ENCODE measurements at places on chromosomes 1 and 21.

GRCh38 chr1:92953491-92953890 is 7.8 kb downstream of the DIPK1A start:
- peak; percentile 25 for DNase-seq

GRCh38 chr1:210222340-210223006 is 10.1 kb upstream of the SERTAD4 start:
- no peak for DNase-seq

DNA sequence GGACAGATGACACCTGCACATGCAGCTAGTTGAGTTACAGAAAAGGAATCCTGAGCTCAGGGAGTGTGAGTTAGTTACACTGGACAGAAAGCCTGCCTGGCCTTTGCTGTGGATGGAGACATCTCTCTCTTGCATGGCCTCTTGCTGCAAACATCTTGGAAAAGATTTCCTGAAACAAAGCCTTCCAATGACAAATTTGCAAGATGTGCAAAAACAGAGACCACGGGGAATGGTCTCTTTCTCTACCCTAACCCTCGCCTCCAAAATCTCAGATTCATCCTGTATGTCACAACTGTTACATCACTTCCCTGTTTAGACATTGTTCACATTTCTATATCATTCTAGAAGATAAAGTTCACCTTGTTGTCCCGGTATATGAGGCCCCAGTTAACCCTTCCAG is 415.6 kb downstream of the RYR2 start:
- DNase-seq, result no peak

GRCh38 chr1:51960262-51960661 is 30.2 kb downstream of the RAB3B start:
- DNase-seq, result no peak

- DNase-seq, result no peak
Measured at GRCh38 chr1:163083690-163084089, 14.5 kb downstream of the RGS4 start.

- DNase-seq, result no peak
Measured at GRCh38 chr1:186440584-186440983, 20.3 kb downstream of the PDC start.

DNA sequence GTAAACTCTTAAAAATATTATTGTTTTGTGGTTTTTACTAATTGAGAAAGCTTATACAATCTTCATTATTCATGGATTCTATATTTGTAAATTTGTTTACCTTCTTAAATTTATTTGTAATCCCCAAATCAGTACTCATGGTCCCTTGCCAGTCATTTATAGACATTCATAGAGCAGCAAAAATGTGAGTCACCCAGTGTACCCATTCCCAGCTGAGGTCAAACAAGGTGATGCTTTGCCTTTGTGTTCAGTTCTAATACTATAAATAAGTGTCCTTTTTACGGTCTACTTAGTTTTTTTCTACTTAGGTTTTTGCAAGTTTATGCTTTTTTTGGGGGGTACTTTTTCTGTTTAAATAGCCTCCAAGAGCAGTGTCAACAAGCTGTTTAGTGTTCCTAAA is 36.1 kb downstream of the SORT1 start:
- DNase-seq, result no peak

GRCh38 chr1:43937179-43937865 is 3.7 kb downstream of the ARTN start:
- DNase-seq, result no peak

DNA sequence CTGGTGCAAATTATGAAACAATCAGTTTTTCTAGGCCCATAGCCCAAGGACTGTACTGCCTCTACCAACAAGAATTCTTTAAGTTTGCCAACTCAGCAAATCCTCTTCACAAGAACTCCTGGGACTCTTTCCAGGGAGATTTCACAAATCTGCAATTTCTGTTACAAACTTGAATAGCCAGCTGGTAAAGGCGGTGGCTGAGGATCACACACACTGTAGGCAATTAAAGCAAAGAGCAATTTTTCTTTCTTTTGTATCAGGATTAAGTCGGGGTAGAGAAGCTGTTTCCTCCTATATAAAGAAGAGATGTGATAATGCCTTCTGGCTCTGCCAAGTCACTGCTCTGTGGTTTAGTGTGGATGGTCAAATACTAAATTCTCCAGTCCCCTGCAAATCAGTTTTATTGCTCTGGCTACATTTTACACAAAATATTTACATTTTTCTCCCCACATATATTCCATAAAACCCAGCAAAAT is 1.7 kb downstream of the ALDH9A1 start:
- no peak for DNase-seq

DNA sequence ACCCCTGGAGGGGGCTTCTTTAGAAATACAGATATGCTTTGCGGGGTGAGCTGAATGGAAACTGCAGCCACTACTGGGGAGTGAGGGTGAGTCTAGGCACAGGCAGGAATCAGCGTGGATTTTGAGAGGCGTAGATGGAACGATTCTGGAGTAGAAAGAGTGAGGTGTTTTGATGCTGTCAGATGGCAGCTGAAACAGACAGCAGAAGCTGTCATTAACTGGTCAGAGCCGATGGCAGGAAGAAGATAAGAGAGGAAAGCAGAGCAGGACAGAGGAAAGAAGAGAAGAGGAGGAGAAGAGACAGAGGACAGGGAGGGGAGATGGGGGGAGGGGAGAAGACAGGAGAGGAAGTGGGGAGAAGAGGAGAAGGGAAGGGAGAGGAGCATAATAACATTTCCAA is 138.5 kb downstream of the LRIG2 start:
- no peak for DNase-seq

DNA sequence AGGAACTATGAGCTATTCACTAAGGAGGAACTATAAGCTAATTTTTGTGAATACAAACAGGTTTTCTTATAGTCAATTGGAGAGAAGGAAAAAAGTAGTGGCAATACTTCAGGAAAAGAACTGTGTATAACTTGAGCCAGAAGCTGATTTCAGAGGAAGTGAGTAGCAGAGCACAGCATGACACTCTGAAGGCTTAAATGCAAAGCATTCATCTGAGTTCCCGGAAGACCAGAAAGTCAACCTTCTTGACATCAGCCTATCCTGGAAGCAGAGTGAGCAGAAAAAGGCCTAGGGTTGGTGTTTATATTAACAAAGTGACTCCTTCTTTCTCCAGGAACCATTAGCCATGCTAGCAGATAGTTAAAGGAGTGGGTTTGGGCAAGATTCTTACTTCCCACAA is 545.2 kb downstream of the MRPL39 start:
- no peak for DNase-seq

DNA sequence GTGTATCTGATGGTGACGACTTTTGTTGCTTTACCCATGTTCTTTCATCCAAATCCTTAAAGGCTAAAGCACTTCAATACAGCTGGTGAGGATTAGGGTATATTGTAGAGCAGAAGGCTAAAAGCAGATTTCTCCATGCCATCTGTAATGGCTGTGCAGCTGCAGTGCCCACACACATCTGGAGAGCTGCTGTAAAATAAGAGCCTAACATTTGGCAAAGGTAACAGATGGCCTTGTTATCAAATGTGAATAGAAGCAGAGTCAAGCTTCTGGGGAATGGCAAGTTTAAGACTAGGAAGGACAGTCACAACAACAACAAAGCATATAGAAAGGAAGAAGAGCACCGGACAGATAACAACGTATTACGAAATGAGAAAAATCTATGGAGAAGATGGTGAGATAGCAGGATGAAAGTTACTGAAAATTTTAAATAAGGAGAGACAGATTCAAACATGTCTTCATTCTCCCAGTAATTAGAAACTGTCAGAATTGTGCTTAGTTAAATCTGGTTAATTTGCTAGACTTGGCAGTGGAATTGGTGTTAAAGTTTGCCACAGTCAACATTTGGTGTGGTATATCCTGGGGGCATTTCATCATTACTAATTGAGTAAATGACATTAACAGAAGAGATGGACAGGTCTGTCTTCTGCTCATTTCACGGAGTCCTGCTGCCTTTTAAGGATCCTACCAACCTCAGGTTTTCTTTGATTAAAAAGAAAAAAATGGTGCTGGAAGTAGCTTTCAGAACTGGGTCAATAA is 1093.2 kb downstream of the ADGRL2 start:
- DNase-seq, result no peak

Data from activated CD4-positive, alpha-beta T cell treated with anti-CD3 and anti-CD28 coated beads for 24 hours (primary cell).